GM12865 (cell line): ENCODE measurements at places on chromosomes 11 and 22.

DNA sequence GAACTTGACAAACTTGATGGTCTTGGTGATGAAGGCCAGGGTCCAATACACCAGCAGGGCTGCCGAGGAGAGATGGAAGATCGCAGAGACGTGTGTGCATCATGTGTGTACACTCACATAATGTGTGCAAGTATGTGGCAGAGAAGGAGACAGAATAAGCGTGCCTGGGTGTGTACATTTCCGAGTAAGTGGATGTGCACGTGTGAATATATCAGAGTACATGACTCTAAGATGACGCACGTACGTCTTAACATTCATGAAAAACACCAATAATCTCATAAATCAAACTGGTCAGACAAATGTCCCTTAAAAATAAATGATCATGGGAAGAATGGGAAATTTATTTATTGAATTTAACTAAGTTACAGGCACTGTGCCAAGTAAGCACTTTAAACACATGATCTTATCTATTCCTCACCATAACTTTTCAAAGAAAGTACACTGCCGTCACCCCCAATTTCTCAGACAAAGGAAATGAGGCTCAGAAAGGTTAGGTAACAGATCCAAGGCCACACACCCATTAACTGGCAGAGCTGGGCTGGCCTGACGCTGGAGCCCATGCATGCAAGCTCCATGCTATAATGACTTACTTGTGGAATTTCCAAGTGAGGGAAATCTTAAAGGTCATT is 13.0 kb downstream of the ABCC8 start:
- DNase-seq: no peak

DNA sequence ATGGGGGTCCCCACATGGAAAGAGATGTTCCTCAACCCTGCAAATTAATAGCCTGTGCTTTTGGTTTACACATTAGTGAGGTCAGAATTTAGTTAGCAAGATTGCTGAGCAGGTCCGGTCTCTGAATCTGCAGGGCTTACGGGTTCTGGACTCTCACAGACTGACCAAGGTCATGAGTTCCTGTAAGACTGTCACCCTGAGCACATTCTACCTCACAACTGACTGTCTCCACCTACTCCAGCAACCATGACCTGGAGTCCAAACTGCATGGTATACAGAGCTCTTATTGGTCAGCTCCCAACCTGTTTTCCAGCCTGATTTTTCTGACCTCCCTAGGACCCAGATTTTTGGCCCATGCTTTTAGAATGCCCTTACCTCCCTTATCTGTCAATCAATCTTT is 28.2 kb downstream of the DKK3 start:
- no peak for DNase-seq

GRCh38 chr11:819129-819931 is 616 bp downstream of the PNPLA2 start:
- peak; percentile 94 for DNase-seq

DNA sequence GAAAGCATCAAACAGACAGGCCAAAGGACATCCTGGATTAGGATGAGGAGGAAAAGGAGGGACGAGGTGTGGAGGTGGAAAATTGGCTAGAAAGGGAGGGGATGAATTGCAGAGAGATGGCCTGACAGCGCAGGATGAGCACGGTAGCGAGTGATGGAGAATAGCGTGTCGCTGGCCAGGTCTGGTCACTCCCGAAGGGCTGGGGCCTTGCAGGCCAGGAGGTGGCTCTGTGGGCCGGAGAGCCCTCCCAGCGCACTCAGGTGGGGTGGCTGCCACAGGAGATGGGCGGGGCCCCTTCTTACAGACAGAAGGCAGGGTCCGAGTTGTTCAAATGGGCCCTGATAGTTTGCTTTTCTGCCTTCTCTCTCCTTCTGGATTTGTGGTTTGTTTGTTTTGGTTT is 37.1 kb upstream of the THY1 start:
- no peak for DNase-seq

DNA sequence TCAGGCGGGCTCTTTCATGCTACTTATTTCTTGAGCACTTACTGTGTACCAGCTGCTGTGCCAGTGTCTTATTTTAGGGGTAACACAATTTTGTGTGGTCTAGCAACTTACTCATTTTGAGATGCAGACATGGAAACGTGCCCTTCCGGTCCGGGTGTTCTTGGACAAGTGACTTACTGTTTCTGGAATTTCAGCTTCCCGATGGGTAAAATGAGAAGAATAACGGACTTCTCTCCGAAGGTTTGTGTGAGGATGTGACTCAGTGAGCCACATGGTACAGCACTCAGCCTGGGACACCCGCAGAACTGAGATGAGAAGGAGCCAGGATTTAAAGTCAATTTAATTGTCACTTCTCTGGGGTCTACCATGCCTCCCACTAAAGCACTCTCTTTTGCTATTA is 114.5 kb upstream of the SYT13 start:
- DNase-seq: no peak

- DNase-seq: no peak
These were observed 6.3 kb downstream of the CEND1 start for GRCh38 chr11:783581-784015.

DNA sequence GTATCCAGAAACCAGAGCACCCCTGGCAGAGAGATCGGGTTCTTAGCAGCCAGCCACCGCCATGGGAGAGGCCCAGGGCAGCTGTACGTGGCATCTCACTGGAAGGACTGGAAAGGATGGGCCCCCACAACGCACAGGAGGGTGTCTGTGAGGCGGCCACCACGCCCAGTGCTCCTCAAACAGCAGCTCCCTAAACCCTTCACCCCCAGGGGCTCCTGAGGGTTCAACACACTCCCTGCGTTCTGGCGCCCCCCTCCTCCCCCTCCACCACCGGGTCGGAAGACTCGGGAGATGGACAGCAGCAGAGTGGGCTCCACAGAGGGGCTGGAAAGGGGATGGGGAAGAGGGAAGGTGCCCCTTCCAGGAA is 1.1 kb downstream of the MAPK12 start:
- no peak for DNase-seq

DNA sequence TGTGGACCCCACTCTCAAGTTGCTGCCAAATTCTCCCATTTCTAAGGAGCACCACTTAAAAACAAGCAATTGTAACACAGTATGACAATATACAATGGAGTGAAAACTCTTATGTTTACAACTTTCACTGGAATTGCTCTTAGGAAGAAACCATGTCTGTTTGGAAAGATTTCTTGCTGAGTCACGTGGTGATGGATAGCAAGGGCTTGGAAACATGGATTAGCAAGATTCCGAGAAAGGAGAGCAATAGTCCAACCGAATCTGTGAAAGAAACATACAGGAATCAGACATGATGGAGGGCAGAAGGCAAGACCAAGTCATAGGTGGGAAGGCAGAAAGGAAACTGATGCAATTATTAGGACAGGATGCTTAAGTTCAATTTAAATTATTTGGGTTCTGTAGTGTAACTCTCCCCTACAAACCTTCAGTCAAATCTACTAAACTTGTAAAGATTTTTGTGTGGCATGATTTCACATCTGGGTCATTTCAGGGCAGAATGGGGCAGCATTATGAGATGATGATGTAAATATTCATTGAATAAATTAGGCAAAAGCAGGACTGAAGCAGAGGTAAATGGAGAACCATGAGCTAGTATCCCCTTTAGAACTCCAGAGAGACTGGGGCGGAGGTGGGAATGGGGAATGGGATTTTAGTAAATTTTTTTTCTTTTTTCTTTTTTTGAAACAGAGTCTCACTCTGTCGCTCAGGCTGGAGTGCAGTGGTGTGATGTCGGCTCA is 27.8 kb upstream of the THY1 start:
- DNase-seq: no peak

DNA sequence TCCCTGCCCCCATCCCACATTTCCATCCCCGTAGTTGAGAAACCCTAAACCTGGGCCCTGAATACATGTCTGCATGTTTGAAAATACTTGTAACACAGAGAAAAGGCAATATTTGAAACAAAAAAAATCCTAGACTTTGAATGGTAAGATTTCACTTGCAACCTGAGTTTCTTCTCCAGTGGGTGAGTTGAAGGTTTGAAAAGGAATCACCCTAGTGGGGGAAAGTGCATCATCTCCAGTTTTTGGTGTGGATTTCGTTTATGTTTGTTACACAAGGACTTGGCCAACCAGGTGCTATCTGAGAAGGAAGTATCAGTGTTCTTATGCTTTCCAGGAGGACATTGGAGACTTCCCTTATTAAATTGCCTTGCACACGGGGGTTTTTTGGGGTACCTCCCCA is 90.4 kb downstream of the ABTB2 start:
- DNase-seq: no peak

GRCh38 chr11:75346912-75347647 is 4.4 kb downstream of the ARRB1 start:
- no peak for DNase-seq
